Activated CD8-positive, alpha-beta memory T cell treated with anti-CD3 and anti-CD28 coated beads, Interleukin-2, amount 10 ng/mL, durations not matched to agents 7 days and 5 days (primary cell): ENCODE measurements at places on chromosomes 11 and 22.

DNA sequence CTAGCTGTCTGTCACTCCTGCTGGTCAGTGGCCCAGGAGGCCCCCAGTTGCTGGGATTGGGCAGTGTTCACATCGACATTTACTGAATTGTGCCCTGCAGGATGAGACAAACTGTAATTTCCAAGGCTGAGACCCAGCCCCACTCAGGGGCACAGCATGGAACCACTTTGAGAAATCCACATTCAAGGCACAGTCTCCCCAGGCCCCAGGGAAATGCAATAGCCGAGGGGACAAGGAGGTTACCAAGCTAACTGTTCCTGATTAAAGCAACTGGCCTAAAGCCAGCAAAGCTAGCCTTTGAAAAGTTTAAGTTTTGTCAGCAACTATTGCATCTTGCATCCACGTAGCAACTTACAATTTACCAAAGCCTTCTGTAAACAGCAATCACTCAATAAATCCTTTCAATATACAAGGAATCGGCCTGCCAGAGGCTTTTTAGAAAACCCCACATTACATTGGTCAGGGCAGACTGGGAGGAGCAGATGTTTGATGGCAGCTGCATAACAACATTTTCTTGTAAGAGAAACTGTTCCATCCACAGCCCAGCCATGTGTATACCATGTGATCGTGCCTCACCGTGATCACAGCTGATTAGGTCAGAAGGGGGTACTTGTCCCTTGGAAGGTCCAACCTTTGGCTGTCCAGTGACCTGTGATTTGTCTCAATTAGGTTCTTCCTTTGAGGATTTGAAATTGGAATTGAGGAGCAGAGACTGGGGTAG, 103.9 kb downstream of the TENM4 start:
- no peaks in the 10 kb centered on the region for H3K36me3 ChIP-seq
- no peak overlapping the region for H3K27ac ChIP-seq
- no peaks in the 10 kb centered on the region for H3K4me1 ChIP-seq
- no peak for DNase-seq
- H3K27me3 ChIP-seq = no peaks in the 10 kb centered on the region
- H3K4me3 ChIP-seq = no peak overlapping the region

DNA sequence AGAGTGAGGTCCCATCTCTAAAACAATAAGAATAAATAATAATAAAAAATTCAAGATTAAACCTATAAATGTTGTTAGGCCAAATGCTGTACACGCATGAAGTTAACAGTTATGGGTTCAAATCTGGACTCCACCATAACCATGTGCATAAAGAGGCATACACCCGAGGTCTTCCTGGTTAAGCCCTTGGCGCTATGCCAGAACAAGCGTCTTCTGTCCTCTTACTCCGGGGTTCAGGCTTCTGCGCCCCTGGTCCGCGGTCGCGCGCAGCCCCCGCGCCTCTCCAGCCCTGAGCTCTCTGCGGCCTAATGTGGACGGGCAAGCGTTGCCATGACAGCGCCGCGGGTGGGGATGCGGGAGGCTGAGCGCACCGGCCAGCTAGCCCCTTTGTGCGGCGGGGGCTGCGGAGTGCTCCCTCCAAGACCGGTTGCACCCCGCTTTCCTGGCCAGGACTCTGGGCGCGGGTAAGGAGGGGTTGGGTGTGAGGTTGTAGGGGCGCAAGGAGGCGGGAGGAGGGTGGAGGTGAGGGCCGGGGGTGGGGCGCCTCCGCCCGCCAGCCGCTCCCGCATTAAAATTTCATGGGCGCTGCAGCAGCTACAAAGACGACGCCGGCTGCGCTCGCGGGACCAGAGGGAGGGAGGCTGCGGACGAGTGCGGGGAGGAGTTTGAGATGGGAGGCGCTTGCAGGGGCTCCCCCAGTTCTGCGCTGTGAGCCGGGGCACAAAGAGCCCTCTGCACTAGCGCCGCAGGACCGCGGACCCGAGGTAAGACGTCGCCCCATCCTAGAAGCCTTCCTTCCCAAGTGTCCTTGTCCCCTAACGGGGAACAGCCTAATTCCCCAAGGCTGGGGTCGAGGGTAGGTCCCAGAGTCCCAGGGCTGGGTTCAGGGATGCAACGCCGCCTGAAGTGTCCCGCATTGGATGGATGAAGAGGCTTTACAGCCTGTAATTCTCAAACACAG, at the start of gene MIAT:
MIAT (plus strand) TSS at position 698 of the 961 bp plus-strand sequence.
- DNase-seq = peak; percentile 90
- peak within 1 kb of the TSS; percentile 90 for H3K27ac ChIP-seq
- H3K4me3 ChIP-seq = peak within 1 kb of the TSS; percentile 86
- H3K27me3 ChIP-seq = peaks cover 4% of the 10 kb centered on the region
- peaks cover 1% of the 10 kb centered on the region for H3K36me3 ChIP-seq

GRCh38 chr22:36638747-36639146, 64.8 kb downstream of the CACNG2 start:
- H3K27ac ChIP-seq = no peak overlapping the region
- DNase-seq = no peak
- H3K4me3 ChIP-seq = no peak overlapping the region
- H3K36me3 ChIP-seq = no peaks in the 10 kb centered on the region

DNA sequence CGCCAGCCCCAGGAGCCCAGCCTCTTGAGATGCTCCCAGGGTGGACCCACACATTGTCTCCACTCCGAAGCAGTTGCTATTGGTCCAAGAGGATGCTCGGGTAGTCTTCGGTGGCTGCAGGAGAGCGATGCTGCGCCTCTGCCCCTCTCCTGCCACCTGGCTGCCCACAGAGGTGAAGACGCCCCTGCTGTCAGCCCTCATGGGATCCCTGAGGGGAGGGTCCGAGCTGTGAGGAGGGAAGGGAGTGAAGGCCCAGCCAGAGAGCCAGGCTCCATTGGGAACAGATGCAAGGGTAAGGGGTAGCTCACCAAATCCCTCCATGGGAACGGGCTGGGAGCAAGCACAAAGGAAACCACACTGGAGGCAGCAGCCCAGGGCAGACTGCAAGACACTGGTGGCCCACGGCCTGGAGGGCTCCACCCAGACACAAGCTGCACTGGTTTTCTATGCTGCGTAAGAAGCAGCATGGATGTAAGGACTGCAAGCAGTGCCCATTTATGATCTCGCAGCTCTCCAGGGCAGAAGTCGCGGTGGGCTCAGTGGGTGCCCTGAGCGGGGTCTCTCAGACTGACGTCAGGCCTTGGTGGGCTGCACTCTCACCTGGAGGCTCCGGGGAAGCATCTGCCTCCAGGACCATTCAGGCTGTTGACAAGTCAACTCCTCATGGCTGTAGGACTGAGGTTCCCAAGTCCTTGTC, 15.7 kb downstream of the TSPAN32 start:
- no peaks in the 10 kb centered on the region for H3K4me1 ChIP-seq
- no peak overlapping the region for H3K4me3 ChIP-seq
- no peak overlapping the region for H3K27ac ChIP-seq
